OCI-M1 (cell line): ENCODE measurements at places on chromosomes 5 and 9.
A peak's percentile ranks its signal among the peaks of the same experiment; 100 is the strongest.

GRCh38 chr9:105191508-105192121, 52.8 kb upstream of the SLC44A1 start:
- peak; percentile 56 for DNase-seq

DNA sequence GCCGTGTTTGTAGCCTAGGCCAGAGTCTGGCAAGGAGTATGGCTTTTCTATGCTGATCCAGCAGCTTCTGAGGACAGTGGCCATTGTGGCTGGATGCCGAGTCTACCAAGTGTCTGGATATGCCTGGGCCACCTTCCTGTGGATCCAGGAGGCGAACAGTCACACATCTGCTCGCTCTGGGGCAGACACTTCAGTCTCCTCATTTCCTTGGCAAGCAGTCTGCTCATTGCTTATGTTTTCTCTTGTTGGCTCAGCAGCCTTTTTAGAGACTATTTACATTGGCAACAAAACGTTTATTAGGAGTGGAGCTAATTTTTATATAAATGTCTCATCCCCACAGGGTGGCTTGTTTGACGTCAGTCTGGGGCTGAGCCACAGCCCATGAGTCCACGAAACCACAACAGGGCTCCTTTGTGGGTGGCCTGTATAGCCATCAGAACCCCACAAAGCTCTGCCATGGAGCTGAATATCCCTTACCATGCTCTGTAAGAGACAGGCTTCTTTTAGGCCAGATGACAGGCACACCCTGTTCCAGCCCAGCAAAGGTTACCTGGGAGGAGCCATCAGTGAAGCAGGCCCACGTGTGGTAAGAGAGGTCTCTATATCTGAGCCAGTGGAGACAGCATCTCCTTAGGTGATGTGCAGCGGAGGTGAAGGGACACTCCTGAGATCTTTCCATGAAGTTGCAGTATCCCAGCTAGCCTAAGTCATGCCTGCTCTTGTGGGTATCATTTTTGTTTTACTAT, 221.7 kb downstream of the DIRAS2 start:
- no peak for DNase-seq

DNA sequence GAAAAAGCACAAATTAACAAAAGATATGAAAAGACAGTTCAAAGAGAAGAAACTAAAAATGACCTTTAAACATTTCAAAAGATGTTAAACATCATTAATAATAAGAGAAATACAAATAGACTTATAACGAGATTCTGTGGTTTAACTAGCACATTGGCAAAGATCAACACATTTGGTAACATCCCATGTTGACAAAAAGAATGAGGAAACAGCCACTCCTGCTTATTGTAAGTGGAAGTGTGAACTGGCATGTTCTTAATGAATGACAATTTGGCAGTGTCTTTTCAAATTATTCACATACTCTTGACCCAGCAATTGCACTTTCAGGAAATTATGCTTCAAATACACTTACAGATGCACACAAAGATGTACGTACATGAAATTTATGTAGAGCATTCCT, 176.3 kb downstream of the TLE1 start:
- DNase-seq: no peak

GRCh38 chr9:70569070-70569772, 154.8 kb upstream of the KLF9 start:
- DNase-seq: no peak

- DNase-seq: no peak
Measured at GRCh38 chr9:68983522-68984424, 30.1 kb downstream of the PRKACG start.

GRCh38 chr5:57939771-57940170, 457.2 kb upstream of the ACTBL2 start:
- peak; percentile 35 for DNase-seq

GRCh38 chr9:98842510-98842909, 35.0 kb downstream of the GALNT12 start:
- no peak for DNase-seq

DNA sequence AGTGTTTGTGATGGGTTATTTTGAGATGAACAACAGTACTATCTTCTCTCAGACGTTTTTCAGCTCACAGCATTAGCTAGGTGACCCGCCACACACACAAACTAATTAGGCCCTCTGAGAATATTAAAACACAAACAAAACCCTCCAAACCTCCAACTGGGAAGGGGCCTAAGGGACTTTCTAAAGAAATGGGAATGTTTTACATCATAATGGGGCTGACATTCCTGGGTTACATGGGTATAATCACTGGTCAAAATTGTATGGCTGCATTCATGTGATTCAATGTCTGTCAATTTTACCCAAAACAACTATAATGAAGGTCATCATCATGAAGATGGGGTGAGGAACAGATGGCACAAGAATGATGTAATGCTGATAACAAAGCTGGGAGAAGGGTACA, 59.6 kb downstream of the SPTLC1 start:
- no peak for DNase-seq

GRCh38 chr9:114504341-114505186, 709 bp downstream of the WHRN start:
- no peak for DNase-seq

DNA sequence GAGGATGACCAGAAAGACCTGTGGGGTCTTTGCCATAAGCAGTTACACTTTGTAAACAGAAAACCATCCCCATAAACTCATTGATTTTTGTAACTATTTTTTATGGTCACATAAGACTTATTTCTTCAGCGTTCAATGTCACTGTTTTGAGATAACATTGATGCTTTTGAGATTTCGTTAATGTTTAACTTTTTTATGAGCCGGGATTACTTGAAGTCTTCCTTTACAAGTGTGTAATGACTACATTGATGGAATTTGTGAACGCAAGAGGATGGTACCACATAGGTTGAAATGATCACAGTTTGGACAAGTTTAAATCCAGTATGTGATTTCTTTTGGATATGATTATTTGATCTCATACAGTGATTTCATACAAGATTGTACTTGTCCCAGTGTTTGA, 1.8 kb downstream of the SLC12A2 start:
- no peak for DNase-seq

DNA sequence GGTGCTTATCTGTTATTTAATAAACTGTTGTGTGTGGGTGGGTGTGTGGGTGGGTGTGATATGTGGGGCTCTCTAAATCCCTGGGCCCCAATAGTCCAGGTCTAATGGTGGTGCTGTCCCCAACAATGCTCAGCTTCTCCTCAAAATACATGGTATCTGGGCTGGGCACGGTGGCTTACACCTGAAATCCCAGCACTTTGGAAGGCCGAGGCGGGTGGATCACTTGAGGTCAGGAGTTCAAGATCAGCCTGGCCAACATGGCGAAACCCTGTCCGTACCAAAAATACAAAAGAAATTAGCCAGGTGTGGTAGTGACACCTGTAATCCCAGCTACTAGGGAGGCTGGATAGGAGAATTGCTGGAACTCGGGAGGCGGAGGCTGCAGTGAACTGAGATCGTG, 4.5 kb upstream of the ORM1 start:
- DNase-seq: no peak

GRCh38 chr5:149151717-149152116, 10.4 kb downstream of the ABLIM3 start:
- DNase-seq: peak; percentile 24

DNA sequence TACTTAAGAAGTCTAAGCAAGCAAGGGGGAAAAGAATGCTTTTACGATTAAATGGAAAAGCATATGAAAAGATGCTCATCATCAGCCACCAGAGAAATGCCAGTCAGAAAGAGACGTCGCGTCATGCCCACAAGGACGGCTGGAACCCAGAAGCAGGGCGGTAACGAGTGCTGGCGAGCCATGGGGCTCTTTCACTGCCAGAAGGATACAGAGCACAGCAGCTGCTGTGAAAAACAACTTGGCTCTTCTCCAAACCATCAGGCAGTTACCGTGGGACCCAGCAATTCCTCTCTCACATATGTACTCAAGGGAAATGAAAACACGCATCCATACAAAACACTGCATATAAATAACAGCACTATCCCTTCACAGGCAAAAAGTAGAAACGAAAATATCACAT, 95.5 kb downstream of the CAMSAP1 start:
- no peak for DNase-seq

- DNase-seq: no peak
Measured at GRCh38 chr5:115952588-115952987, 9.7 kb upstream of the LVRN start.

DNA sequence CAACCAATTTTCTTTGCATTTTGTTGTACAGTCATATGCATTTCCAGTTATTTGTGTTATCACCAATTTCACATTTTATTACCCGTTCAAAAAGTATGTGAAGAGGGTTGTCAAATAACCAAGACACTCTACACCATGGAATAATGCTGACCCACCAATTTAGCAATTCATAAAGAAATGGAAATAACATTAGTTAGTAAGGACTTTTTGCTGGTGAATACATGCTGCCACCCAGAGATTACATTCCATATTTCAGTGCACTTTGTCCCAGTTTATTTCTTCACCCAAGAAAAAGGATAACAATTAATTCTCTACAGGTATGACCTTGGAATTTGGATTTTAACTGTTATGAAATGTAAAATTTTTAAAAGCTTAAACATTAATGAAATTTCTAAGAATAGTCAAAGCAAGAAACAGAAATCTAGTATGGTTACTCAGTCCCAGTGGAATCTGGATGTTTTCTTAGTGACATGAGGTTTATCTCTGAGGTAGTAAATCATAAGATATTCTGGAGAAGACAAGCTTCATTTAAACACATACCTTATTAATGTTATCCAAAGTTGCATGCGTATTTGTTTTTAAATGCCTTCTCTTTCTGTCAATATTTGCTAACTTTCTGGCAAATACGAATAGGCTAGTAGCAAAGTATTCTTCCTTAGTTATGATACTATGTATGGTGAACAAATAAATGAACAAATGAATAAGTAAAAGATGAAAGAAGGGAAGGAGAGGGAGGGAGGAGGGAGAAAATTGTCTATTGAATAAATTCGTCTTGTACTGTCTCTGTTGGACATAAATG, 100.6 kb downstream of the CETN3 start:
- no peak for DNase-seq

DNA sequence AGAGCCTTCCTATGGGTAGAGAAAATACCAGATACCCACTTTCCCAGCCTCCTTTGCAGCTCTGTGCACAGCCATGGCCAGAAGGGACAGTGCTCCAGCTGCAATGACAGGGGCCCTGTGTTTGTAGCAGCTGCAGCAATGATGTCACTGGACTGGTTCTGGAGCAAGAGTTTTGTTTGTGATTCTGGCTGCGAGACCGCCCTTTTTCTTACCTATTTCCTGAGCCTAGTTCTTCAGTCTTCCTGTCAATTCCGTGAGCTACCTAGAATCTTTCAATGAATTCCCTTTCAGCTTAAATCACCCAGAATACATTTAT, 10.0 kb upstream of the BOD1 start:
- DNase-seq: no peak

DNA sequence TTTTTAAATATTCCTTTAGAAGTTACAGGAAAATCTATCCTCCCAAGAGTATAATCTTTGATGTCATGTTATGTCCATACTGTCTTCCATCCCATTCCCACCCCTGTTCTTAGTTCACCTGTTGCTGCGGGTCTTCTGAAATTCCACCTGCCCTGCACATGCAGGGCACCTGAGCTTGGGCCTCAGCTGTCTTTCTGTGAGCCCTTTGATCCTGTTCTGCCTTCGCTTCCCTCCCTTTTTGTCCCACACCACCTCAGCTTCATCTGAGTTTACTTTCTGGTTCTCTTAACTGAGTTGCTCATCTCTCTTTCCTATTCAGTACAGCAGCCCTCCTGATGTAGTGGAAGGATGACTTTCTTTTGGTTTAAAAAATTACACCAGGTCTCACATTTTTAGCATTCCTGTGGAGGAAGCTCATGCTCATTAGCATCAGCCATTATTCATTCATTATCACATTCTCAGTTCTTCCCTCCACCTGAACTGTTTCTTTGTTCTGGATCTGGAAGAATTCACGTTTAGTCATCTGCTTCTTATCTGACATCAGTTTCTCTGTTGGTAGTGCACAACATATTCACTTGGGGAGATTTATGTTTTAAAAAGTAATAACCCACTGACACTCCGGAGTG, 211.0 kb downstream of the ADCY2 start:
- DNase-seq: no peak

DNA sequence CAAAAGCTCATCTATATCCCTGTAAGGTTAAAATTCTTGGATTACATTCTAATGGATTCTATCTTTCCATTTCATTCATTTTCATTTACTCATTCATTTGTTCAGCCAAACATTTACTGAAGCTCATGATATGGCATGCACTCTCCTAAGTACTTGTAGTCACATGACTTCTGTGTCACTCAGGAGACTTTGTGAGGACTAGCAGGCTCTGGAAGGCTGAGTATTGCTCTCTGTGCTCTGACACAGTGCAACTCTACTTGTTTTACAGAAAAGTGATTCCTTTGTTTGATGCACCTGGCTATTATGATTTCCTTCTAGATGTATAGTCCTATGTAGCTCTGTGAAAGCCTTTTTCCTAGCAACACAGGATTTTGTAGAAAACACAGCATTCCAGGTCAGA, 53.0 kb downstream of the YIPF5 start:
- DNase-seq: peak; percentile 29

DNA sequence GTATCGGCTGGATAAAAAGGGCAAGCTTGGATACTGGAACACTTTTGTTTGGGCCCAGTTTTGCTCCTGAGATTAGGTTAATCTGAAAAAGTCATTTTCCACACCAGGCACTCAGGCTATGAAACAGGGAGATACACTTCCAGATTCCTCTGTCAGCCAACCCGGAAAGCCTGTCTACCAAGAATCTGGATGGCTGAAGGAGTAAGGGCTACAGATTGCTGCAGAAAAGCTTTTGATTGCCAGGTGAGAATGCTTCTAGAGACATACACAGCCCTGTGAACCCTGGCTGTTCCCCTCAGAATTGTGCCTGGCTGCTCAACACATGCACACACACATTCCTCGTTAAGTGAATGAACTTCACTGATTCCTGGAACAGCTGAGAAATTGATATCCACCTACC, 114.4 kb downstream of the PSD2 start:
- no peak for DNase-seq

DNA sequence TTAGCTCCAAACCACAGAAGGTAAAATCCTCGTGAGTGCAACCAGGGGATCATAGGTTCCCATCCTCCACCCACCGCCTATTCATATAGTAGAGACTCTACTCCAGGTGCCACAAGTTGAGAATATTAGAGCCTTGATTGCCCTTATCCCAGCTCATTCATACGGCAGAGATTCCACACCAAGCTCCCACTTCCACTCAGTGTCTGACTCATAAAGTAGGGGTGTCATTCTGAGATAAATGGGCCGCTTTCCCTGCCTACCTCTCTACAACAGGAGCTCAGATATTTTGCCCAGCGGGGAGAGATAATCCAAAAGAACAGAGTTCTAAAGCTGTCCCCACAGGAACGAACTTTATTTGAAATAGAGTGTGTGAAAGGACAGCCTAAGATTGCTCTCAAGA, 9.4 kb downstream of the SLC22A4 start:
- DNase-seq: no peak

GRCh38 chr9:69667306-69667705, 4.9 kb downstream of the APBA1 start:
- DNase-seq: no peak

GRCh38 chr9:20048985-20049384, 260.1 kb upstream of the SLC24A2 start:
- DNase-seq: peak; percentile 52

- DNase-seq: no peak
Measured at GRCh38 chr5:134813407-134813806, 32.4 kb upstream of the C5orf24 start.
